NCI-H1105 treated with DMSO at 0.1 percent for 48 hours (cell line): ENCODE measurements at places on chromosomes 13 and 19.

- DNase-seq: no peak
These were observed 41.7 kb downstream of the RCBTB1 start for GRCh38 chr13:49543656-49544055.

DNA sequence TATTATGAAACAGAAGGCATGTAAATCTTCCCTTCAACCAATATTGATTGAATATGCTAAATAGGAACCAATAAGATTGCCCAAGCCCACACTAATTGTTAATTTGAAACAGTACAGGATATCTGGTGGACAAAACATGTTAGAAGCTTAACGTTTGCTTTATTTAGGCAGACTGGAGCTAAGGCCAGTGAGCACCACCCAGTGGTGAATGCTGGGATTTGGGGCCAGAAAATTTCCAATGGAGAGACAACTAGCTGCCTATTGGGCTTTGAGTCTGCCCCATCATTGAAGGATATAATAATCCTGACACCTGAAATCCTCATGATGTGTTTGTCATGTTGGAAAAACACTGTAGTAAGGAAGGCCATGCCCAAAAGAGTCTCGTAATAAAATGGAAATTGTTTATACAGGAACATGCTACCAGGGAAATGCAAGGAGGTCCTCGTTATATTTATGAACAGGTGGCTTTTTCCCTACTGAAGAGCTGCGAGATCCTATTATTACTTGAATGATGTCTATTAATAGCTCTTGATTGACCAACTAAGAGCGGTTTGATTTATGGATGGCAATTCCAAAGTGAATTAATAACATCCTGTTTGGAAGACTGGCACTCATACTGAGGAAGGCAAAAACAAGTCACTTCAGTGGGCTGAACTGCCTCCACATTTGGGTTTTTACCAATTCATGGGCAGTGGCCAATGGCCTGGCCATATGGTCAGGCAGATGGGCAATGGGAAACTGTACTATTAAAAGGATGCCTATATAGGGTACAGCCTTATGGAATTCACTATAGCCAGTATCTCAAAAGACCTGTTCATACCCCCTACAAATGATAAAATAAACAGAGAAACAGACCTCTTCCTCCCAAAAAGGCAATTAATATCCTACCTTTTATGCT lies 8.7 kb downstream of the SIGLECL1 start:
- DNase-seq: peak; percentile 1

- DNase-seq: no peak
These were observed 41.9 kb downstream of the NFIX start for GRCh38 chr19:13037161-13037560.

DNA sequence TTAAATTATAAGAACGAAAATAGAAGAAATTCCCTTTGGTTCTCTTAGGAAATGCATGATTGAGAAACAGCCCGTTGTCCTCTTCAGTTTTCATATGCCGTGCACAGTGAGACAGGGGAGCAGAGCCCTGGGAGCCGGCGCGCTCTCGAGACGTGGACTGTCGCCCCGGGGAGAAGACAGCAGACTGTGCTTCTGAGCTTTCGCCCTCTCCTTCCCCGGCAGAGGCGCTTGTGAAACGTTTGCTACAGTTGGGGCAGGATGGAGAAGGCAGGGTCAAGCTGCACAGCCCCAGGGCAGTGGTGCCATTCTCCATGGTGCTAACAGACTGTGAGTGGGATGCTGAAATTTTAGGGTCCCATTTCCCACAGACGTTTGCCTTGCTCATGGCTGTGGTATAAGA lies 192.2 kb upstream of the KL start:
- no peak for DNase-seq

DNA sequence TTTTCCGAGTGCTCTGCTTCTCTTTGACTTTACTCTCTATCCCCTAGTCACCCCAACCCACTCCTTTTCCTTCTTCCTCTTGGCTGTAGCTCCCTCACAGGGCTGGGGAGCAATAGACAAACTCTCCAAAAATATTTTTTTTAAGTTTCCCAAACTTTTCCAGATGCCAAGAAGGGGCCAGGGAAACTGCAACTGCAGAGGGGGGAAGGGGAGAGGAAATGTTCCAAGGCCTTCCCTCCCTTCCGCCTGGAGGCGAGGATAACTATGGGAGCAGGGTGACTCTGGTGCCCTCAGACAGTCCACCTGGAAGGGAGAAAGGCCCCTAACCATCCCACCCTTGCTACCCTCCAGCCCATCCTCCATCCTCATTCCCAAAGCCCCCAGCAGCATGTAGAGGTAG lies 49.4 kb downstream of the LYL1 start:
- DNase-seq: no peak

GRCh38 chr13:52405767-52406494 lies at the start of gene THSD1:
Gene THSD1 (minus strand): TSS chr13:52406172. CDS start chr13:52402600, 3,572 bp downstream.
- peak; percentile 15 for DNase-seq

- no peak for DNase-seq
These were observed 2801.9 kb downstream of the PCDH9 start for GRCh38 chr13:64428196-64428595.

GRCh38 chr19:42092350-42092749 lies 16.4 kb downstream of the ZNF574 start:
- DNase-seq: peak; percentile 27

- no peak for DNase-seq
These were observed 200.5 kb downstream of the FGF9 start for GRCh38 chr13:21871382-21871781.

DNA sequence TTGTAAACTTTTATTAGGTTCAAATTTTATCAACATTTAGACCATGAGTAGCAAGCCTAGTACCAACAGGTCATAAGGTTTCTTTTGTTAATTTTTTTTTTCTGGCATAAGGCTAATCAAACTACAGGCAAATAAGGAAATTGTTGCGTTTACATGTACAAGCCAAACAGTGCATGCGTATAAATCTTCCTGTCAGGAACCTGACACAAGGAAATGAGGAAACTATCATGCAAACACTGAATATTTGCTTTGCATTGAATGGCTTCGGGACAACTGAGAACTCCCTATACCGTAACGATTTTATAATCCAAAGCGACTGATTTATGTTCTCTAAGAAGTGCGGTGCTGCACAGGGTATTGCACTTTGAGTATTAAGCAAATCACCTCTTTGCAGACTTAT lies 133.0 kb upstream of the TRPC4 start:
- DNase-seq: no peak

DNA sequence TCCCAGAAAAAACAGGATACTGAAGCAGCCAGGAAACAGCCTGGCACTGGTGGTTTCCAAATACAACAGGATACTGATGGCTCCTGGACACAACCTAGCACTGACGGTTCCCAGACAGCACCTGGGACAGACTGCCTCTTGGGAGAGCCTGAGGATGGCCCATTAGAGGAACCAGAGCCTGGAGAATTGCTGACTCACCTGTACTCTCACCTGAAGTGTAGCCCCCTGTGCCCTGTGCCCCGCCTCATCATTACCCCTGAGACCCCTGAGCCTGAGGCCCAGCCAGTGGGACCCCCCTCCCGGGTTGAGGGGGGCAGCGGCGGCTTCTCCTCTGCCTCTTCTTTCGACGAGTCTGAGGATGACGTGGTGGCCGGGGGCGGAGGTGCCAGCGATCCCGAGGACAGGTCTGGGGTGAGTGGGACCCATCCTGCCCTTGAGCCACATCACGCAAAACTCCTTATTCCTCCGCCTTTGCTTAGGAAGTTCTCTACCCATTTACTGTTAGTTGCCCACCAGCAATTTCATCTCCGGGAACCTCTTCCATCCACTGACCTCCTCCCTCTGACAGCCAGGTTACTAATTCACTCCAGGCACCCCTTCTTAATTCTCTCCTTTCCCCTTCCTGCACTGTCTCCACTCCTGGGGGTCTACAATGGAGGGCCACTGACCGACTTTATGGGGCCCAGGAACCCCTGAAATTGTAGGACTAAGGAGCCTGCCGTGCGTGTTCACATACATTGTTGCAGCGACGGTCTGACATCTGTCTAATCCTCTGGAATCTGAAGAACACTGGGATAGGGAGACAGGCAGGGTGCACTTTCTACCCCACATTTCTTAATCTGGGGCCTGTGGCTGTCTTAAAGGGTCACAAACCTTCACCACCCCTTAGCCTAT lies 1.2 kb downstream of the ITPKC start:
- no peak for DNase-seq

GRCh38 chr13:99058527-99059495 lies 80.9 kb upstream of the DOCK9 start:
- DNase-seq: no peak

DNA sequence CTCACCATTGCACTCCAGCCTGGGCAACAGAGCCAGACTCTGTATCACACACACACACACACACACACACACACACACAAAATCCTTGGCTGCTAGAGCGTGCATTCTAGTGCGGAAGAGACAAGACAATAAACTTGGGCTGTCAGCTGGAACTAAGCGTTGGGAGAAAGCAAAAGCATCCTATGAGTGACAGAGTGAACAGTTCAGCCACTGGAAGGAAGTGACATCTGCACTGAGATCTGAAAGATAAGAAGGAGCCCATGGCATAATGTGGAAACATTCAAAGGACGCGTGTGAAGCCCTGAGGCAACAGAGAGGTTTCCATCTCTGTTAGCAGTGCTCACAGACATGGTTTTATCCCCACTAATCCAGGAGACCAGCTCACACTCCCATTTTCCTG lies 3.5 kb upstream of the SLC1A5 start:
- no peak for DNase-seq

DNA sequence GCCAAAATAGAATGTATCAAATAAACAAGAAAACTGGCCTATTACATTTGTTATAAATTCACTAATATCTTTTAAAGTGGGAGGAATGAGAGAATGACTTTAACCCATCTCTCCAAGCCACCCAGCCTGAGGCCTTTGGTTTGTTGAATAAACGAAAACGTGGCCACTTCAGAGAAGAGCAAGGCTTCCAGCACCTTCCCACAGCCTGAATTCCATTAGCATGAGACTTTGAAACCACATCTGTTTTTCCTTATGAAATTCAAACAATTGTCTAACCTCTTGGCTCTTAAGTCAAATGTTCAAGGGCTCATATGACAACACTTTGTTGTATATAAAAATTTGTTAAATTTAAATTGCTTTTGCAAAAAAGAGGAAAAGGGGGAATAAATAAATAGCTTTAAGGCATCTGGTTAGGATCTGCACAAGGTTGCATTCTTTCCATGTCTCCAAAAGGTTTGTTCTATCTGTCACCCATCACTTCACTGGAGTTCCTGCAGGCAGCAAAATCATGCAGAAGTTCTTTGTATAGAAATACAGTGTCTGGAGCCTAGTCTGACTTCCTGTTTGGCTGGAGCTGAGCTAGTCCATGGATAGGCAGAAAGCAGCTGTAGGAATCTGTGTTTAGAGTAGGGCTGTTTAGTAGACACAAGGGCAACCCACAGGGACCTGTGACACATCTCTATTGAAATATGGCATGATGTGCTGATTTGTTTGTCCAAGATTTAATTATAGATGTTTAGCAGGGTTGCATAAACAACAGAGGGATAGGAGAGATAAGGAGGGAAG lies 502.3 kb downstream of the KCTD12 start:
- no peak for DNase-seq

DNA sequence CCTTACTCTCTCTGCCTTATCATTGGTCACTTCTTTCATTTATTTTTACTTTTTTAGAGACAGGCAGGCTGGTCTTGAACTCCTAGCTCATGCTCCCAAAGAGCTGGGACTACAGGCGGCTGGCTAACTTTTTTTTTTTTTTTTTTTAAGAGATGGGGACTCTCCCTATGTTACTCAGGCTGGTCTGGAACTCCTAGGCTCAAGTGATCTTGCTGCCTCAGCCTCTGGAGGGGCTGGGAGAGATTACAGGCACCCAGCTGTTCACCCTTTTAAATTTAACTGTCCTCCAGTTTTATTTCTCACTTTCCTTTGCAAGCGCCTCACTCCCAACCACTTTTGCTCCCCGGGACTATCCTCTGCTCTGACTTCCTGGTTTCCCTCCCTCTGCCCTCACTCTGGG lies 5.6 kb upstream of the CLDN10 start:
- DNase-seq: no peak

DNA sequence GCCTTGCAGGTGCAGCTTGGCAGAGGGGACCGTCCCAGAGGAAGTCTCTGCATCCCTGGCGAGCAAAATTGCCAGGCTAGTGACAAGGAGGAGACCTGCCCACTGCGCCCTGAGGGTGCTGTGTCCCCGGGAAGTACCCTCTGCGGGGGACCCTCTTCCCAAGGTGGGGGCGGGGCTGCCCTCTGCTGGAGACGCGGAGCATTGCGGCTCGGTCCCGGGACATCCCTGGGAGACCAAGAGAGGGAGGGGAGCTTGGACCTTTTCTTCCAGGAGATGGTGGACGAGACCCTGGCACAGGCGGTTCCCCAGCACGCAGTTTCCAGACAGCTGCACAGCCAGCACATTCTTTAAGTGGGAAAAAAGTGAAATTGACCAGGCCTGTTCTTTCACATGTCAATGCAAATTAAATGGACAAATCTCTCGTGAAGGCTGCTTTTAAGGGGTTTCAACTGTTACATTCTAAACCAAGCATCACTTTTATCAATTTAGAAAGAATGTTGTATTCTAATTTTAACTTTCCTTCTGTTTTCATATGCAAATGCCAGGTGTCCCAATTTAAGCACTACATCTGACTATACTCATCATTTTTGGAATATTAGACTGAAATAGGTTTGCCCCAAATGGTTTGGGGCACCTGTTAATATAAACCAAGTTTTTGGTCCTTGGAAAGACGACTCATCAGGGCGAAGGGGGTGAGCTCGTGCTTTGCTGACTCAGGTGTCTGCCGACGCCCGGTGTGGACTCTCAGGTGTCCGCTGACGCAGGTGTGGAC lies 60.7 kb downstream of the MCF2L start:
- DNase-seq: peak; percentile 47

DNA sequence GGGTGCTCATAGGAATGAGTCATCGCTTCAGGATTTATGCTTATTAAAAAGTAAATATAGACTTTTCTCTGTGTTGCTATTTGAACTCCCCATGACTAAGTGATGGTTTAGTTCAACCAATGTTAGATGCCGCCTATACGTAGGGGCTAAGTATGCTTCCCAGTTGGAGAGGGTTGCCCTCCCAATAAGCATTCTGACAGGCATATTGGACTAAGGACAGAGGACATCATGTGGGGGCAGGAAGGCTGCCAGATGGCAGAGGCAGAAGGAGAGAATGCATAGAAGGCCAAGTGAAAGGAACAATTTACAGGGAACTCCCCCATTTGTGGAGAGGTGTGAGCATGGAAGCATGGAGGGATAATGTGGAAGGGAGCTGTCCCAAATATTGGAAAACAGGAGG lies 318.4 kb upstream of the OBI1 start:
- no peak for DNase-seq

DNA sequence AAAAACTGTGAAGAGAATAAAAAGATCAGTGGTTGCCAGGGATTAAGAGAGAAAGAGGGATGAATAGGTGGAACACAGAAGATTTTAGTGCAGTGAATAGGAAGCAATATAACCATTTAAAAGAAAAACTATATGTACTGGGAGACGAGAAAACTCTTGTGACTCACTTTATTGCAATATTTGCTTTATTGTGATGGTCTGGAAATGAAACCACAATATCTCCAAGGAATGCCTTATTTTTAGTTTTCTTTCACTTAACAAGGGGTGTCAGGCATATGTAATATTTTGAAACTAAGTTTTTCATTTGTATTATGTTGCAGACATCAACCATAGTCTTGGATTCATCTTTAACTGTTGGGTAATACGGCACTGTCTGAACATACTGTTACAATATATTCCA lies 1308.2 kb downstream of the PCDH9 start:
- DNase-seq: no peak
